ENCODE measurements at places on chromosomes 4 and X. TPM values are rescaled to one million over a fixed set of nuclear protein-coding genes. Genes with fewer than 3 reads are reported as not detected.

The C4orf50 gene
- total RNA-seq, result 0.02 TPM

The DOK7 gene
- total RNA-seq, result 35.5 TPM

The CFAP99 gene
- not detected for total RNA-seq

The TMPRSS11D gene
- total RNA-seq, result not detected

The SLC34A2 gene
- total RNA-seq, result 0.07 TPM

The PCDH10 gene
- 0.05 TPM for total RNA-seq

The ABLIM2 gene
- total RNA-seq, result 28.3 TPM

The N4BP2 gene
- total RNA-seq, result 4.4 TPM

The CYP2U1 gene
- total RNA-seq, result 8.1 TPM

The FRMD7 gene
- total RNA-seq, result 0.07 TPM

The SPP1 gene
- 2.7 TPM for total RNA-seq

The ENAM gene
- total RNA-seq, result 1.9 TPM

The PRRG1 gene
- 18.4 TPM for total RNA-seq

The CENPVL1 gene
- not detected for total RNA-seq

The PCDH7 gene
- total RNA-seq, result 53.4 TPM

The DCAF12L1 gene
- not detected for total RNA-seq

The MAML3 gene
- total RNA-seq, result 2.1 TPM

The AWAT2 gene
- not detected for total RNA-seq

The PWWP3B gene
- 10.0 TPM for total RNA-seq

The LDB2 gene
- total RNA-seq, result 27.4 TPM

The TLL1 gene
- total RNA-seq, result 0.74 TPM

The KLHL8 gene
- total RNA-seq, result 13.4 TPM

The UGT2B11 gene
- total RNA-seq, result not detected

The F8A3 gene
- not detected for total RNA-seq

The PLS3 gene
- 40.8 TPM for total RNA-seq

The MEPE gene
- total RNA-seq, result not detected

The AKAP4 gene
- not detected for total RNA-seq

The BEX2 gene
- 1.3 TPM for total RNA-seq

The HPGDS gene
- 3.5 TPM for total RNA-seq
